Right atrium auricular region (tissue), 2 donors: ENCODE measurements at places on chromosomes 7 and 10.

- no peak for DNase-seq
These were observed 42.3 kb downstream of the CTBP2 start for GRCh38 chr10:125118011-125118611.

DNA sequence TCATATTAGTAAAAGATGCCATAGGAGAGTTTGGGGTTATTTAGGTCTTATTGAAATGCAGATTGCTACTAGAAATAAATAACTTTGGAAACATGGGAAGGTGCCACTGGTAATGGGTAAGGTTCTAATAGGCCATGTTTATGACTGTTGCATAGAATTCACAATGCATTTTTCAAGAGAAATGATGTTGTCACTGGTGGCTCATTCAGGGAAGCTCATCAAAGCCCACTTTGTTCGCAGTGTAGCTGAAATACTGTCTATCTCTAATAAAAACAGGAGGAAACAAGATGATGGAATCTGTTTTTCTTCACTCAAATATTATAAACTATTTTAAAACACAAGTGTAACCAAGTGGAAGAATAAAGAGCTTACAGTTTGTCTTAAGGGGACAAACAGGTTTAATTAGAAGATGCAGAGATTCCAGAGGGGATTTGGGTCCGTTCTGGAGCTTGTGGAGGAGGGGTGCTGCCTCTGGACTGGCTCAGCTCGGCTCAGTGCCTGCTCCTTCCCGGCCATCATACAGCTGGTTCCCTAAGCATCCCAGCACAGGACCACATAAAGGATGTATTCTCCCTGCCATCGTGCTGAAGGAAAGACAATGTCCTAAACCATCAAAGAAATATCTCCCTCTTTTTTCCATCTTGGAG is 20.4 kb downstream of the OPALIN start:
- no peak for DNase-seq

DNA sequence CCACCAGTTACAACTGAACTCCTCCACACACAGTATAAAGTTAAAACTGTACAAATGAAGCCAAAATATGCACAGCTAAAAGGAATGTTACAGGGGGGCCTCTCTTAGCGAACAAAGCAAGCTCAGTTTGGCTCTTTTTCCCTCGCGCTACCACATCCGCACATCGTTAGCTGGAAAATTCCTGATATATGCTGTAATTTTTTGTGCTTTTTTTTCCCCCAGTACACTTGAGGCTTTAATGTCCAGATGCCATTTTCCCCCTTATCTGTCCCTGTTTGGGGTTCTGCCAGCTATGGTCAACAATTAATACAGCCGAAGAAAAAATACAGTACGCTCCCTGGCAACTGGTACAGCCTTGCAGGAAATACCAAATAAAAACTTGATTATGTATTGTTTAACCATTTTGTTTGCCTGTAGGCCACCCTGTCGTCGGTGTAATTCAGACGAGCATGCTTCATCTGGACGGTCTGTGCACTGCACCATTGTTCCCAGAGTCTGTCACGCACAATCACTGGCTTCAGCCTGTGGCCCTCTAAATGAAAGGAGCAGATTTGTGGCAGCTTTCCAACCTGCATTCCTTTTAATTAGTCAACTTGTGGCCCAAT is 108.1 kb upstream of the FAM133B start:
- no peak for DNase-seq

DNA sequence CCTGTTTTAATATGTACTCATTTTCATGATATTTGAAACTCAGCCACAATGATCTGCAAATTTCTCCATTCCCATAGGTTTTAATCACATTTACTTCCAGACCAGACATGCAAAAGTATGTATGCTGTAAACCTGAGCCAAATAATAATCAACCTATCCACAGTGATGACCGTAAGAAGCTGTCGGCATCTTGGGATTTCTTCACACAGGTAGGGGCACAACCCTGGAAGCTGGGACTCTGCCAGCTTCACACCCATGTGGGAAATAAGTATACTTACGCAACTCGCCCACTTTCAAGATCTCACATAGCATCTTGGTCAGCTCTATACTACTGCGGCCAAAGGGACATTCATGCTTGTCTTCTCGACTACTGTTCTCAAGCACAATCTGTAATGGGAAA is 352.3 kb downstream of the ELMO1 start:
- no peak for DNase-seq

- no peak for DNase-seq
These were observed 101.8 kb downstream of the SAMD9 start for GRCh38 chr7:93015779-93016481.

DNA sequence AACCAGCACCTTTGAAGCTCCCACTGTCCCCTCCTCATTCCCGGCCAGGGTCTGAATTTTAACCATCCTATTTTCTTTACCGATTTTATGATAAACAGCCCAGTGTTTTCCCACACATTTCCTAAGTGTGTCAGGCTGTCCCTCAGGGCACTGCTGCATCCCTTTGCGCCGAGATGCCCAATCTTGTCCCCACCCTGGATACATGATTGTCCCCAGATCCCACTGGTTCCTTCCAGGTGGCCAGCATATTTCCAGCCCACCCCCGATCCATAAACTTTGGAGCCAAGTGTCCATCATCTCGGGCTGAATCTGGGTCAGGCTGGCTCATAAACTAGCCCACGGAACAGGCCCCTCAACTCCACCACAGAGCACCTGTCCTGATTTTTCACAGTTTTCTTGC is 137.2 kb downstream of the CDH23 start:
- DNase-seq = no peak

GRCh38 chr7:29748286-29749099 is 57.8 kb upstream of the WIPF3 start:
- no peak for DNase-seq

DNA sequence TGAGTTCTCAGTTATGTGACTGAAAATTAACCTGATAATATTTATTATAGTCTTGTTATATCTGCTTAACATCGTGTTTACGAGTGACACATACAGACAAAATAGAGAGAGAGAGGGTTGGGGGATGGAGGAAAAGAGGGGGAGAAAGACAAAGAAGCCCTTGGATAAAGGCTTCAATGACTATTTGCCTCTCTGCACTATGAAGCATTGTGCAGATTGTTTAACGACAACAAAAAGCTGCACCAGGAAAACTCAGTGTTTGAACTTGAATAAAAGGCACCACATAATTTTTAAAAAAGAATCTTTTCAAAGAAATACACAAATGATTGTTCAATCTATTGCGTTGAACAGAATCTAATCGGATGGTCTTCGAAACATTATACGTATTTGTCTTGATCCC is 27.8 kb downstream of the MAGI2 start:
- DNase-seq = no peak

GRCh38 chr7:140342727-140343514 is 55.4 kb downstream of the SLC37A3 start:
- DNase-seq = no peak

GRCh38 chr10:59454171-59454919 is 92.0 kb upstream of the FAM13C start:
- no peak for DNase-seq

DNA sequence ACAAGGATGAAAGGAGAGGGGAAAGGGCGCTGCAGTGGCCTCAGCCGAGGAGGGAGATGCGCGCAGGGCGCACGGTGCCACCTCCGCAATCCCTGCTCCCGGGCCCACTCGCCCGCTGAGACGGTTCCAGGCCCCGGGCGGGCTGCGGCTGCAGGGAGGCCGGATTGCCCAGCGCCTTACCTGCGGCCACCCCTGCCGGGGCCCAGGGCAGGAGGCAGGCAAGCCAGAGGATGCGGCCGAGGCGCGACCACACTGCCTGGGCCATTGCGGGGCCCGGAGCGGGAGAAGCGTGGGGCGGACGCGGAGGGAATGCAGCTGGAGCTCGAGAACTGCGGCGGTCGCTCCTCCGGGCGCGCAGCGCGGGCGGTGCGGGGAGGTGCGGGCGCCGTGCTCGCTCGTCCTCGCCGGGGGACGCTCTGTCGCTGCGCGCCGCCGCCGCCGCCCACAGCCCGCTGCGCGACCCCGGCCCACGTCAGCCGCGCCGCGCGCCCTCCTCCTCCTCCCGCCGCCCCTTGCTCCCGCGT is at the start of gene TMEM130:
Gene TMEM130, minus strand, starts transcription at position 418 of the 524 bp plus-strand sequence. Its CDS starts 153 bp downstream, at position 265.
- DNase-seq = no peak

DNA sequence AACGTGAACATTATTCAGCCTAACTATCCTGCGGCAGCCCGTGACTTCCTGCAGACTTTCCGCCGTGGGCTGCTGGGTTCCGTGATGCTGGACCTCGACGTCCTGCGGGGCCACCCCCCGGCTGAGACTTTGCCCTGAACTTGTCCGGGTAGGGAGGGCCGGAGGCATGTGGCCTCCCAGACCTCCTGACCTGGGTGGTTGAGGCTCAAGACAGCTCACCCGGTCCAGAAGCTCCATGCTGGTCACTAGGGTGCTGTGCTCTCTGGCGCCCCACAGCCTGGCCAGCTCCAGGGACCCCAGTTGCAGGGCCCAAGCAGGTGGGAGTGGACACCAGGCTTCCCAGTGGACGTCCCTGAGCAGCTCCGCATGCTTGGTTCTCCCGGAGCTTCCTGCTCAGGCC is 4.4 kb downstream of the SPRN start:
- no peak for DNase-seq

DNA sequence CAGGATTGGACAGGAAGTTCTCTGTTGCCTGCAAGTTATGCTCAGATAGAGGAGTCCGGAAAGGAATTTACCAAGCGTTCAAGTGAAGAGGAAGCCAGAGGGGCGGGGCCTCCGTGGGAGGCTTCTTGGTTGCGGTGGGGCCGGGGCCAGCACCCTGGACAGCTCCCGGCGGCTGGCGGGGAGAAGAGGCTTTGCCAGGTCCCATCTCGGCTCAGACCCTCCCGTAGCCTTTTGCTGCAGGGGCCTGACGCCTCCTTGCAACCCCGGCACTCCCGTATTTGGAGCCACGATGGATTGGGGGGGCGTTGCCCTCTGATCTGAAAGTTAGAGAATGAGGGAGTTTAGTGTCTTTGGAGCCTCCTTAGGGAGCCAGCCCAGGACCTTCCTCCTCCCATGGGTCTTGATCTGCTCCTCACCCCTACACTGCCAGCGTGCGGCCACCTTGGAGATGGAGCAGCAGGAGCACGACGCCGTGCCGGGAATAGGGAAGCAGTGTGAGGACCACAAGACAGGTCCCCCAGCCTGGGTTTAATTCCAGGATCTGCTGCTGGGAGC is 3.1 kb upstream of the SLC18A3 start:
- DNase-seq = no peak

DNA sequence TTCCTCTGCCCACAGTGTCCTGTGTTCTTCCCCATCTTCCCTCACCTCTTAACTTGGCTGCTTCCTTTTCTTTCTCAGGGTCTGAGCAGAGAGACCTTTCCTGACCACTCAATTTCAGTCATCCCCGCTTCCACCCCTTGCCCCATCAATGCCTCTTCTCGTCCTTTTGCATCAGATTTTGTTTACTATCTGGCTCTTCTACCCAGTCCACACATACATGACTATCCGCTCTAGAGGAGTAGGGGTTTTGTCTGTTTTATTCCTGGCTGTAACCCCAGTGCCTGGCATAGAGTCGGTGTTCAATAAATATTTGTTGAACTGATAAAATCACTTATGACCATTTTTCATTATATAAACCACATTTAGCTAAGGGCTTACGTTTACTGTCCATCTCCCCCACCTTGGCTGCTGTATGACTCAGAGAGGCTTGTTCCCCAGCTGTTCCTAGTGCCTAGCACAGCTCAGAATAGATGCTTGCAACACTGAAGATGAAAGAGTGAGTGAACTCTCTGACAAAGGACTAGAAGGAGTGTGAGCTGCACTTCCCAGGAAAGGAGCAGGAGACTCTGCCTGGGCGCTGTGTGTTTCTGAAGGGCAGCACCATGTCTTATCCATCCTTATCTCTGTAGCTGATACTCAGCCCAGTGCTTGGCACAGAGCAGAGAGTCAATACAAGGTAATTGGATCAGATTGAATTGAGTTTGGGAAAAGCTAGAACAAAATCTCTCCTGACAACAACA is 21.9 kb downstream of the ARID5B start:
- DNase-seq = no peak

GRCh38 chr10:98286419-98286818 is 18.4 kb upstream of the LOXL4 start:
- DNase-seq = no peak

DNA sequence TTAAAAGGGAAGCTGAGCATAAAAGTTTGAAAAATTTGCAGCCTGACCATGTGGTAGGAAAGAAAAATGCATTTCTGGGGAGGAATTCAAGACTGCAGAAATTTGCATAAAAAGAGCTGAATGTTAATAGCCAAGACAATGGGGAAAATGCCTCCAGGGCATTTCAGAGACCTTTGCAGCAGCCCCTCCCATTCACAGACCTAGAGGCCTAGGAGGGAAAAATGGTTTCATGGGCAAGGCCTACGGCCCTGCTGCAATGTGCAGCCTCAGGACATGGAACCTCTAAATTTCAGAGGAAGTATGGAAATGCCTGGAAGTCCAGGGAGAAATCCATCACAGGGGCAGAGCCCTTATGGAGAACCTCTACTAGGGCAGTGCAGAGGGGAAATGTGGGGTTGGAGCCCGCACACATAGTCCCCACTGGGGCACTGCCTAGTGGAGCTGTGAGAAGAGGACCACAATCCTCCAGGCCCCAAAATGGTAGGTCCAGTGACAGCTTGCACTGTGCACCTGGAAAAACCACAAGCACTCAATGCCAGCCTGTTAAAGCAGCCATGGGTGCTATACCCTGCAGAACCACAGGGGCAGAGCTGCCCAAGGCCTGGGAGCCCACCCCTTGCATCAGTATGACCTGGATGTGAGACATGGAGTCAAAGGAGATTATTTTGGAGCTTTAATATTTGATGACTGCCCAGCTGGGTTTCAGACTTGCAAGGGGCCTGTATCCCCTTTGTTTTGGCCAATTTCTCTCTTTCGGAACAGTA is 243.8 kb downstream of the DNAJB9 start:
- no peak for DNase-seq

- no peak for DNase-seq
These were observed 589.1 kb upstream of the MGMT start for GRCh38 chr10:128877936-128878335.

DNA sequence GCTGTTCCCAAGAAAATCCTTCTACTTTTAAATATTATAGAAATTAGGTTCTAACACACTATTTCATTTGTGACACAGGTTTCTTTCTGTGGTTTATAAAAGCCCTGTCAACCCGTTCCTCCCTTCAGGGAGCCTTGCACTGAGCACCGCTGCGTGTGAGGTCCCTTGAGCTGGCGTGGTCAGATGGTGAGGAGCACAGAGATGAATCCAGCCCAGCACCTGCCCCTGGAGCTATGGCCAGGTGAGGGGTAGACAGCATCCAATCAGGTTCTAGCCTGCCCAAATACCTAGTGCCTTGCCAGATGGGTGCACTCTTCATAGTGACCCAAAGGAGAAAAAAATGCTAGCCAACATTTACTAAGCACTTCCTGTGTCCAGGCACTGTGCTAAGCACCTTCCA is 15.7 kb downstream of the ZCCHC24 start:
- no peak for DNase-seq

DNA sequence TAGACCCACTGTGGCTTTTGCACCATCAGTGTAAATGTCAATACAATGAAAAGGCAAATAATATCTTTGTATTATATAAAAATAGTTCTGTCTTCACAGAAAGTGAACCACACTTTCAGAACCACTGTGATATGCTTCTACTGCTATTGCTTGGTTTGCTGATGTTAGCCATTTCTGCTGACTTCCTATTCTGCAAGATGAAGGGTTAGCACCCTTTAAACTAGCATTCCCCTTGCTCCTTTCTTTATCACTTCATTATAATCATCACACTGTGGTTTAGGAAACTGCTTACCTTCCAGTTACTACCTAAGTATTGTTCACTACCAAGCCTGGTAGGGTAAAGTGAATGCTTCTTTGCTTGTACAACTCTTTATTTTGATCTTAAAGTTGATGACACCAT is 29.2 kb downstream of the MYPN start:
- DNase-seq = no peak
